ENCODE measurements at places on chromosomes 11 and 22. TPM values are rescaled to one million over a fixed set of nuclear protein-coding genes. Genes with fewer than 3 reads are reported as not detected.

DNA sequence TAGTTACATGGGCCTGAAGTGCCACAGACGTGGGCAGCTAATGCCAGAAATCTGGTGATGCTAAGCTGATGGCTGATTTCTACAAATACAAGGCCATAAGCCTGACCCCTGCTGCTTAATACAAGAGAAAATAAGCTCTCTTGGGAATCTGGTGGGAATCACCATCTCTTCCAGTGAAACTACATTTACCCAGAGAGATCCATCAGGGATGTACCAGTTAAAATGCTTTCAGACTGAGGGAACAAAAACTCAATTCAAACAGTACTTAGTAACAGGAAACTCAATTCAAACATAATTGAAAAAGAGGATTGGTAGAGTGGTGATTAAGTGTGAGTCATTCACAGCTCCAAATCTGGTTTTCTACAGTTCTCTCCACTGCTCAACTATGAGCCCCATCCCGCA lies 1.7 kb upstream of the CAVIN3 start:
- DNase-seq = no peak

DNA sequence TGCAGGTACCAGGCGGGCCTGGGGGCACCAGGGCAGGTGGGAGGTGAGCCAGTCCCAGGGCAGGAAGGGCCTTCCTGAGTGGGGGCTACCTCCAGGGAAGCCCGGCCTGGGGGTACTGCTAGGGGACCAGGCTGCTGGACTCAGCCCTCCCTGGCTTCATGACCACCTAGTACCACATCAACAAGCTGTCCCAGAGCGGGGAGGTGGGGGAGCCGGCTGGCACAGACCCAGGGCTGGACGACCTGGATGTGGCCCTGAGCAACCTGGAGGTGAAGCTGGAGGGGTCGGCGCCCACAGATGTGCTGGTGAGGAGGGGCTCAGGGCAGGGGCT lies 6.7 kb downstream of the TRPT1 start:
- DNase-seq = no peak

DNA sequence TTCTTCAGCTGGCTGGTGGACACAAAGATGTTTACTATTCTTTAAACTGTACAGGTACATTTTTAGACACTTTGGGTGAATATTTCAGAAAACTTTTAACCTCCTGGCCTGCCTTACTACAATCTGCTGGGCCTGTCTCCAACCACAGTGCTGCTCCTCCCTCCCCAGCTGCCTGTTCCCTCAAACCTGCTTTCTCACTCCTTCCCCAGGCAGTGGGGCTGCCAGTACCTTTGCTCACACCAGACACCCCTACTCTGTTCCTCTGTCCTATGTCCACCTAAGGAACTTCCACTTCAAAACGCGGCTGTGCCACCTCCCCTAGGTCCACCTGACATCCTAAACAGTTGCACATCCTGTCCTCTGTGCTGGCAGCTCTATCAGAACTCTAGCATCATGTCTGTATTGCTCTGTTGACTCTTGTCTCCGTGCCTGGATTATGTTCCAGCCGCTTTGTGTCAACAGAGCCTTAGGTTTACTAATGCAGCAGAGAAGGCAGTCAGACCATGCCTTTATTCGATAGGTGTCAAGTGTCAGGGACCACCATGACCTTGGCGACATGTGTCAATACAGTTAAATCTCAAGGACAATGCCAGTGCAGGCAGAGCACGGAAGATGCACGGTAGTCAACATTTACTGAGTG lies 13.4 kb downstream of the ZP1 start:
- DNase-seq = no peak

- no peak for DNase-seq
Measured at GRCh38 chr11:126328001-126328390, 24.1 kb downstream of the DCPS start.

GRCh38 chr11:8047382-8047781 lies 33.6 kb upstream of the TUB start:
- DNase-seq = no peak

- peak; percentile 29 for DNase-seq
Measured at GRCh38 chr22:44448271-44448830, 49.7 kb downstream of the RTL6 start.

DNA sequence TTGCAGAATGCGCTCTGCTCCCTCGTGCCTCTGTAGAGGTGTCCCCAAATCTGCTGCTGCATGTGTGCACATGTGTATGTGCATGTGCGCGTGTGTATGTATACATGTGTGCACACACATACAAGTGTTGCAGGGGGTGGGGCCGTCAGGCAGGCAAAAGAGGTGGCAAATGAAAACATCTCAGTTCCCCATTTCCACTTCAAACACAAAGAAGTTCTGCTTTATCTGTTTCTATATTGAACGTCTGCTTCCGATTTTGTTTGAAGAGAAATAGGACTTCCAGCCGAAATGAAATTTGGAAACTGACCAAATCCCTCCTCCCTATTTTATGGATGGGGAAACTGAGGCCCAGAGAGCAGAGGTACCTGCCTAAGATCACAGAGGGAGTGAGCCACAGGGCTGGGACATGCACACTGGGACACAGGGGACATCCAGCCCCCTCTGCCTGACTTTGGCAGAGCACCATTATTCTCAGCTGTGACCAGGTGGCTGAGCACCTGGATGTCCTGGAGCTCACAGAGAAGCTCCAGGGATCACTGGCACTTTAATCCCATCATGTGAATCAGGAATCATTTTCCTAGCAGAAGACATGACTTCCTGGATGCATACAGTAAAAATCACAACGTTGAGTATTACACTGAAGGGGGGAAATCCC lies 41.2 kb upstream of the ALX4 start:
- DNase-seq = no peak

DNA sequence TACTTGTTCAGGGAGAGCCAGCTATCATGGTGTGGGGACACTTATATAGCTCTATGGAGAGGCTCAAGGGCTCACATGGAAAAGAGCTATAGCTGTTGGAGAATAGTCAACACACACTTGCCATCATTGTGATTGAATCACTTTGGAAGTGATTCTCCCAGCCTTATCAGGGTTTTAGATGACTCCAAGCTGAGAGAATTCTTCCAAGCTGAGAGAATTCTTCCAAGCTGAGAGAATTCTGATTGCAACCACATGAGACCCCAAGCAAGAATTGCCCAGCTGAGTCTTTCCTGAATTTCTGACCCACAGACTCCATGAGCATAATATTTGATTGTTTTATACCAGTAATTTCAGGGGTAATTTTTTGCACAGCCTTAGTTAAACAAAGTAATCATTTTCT lies 1318.3 kb upstream of the RAG2 start:
- DNase-seq = no peak

GRCh38 chr11:116053548-116053919 lies 549.3 kb upstream of the CADM1 start:
- no peak for DNase-seq

DNA sequence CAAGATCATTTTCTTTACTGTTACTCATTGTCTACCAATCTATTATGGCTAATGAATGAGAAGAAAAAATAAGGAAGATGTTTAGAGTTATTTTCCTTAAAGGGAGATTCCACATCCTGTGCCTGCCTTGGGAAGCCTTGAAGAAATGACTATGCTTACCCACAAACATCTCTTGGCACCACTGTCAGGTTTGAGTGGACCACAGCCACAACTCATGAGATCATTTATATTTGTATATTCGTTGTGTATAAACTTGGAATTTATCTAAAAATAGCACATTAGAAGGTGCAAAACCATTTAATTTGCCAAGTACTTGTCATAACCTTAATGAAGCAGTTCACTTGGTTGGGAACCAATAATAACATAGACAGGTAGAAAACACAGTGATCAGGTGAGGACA lies 740.8 kb downstream of the DLG2 start:
- no peak for DNase-seq

- no peak for DNase-seq
Measured at GRCh38 chr22:19645391-19645790, 68.9 kb upstream of the SEPTIN5 start.

GRCh38 chr11:102144357-102145355 lies 34.4 kb downstream of the YAP1 start:
- DNase-seq = no peak

GRCh38 chr22:39208013-39208680 lies 36.6 kb downstream of the PDGFB start:
- DNase-seq = no peak

- no peak for DNase-seq
Measured at GRCh38 chr11:30314625-30315024, 8.3 kb upstream of the ARL14EP start.

- DNase-seq = no peak
Measured at GRCh38 chr11:11946180-11946579, 62.2 kb downstream of the DKK3 start.

DNA sequence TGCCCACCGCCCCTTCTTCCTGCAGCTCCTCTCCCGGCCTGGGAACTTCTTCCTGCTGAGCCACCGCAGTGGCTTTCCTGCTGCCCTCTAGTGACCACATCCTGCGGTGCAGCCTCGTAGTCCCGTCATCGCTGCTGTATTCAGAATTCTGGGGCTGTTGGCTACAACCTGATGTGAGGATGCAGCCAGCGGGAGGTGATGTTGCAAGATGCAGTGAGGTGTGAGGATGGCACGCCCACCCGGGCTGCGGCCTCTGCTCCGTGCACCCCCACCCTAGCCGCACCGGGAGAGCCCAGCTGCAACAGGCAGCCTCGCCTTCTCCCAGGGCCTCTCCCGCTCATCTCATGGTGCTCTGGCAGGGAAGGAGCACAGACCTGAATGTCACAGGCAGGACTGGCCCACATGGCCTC lies 10.1 kb downstream of the CHST1 start:
- peak; percentile 77 for DNase-seq

DNA sequence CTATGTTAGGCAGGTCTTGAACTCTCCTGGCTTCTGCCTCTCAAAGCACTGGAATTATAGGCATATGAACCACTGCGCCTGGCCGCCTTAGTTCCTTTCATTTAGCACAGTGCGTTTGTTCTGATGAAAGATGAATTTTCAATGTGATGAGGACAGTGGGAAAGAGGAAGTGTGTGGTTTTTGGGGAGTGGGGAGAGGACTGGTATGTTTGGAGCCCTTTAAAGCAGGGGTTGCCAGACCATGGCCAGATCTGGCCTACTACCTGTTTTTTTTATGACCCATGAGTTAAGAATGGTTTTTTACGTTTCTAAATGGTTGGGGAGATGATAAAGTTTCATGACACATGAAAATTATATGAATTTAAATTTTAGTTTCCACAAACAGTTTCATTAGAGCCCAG lies 12.5 kb downstream of the ATXN10 start:
- no peak for DNase-seq

- no peak for DNase-seq
Measured at GRCh38 chr22:33983558-33983957, 63.3 kb upstream of the LARGE1 start.

DNA sequence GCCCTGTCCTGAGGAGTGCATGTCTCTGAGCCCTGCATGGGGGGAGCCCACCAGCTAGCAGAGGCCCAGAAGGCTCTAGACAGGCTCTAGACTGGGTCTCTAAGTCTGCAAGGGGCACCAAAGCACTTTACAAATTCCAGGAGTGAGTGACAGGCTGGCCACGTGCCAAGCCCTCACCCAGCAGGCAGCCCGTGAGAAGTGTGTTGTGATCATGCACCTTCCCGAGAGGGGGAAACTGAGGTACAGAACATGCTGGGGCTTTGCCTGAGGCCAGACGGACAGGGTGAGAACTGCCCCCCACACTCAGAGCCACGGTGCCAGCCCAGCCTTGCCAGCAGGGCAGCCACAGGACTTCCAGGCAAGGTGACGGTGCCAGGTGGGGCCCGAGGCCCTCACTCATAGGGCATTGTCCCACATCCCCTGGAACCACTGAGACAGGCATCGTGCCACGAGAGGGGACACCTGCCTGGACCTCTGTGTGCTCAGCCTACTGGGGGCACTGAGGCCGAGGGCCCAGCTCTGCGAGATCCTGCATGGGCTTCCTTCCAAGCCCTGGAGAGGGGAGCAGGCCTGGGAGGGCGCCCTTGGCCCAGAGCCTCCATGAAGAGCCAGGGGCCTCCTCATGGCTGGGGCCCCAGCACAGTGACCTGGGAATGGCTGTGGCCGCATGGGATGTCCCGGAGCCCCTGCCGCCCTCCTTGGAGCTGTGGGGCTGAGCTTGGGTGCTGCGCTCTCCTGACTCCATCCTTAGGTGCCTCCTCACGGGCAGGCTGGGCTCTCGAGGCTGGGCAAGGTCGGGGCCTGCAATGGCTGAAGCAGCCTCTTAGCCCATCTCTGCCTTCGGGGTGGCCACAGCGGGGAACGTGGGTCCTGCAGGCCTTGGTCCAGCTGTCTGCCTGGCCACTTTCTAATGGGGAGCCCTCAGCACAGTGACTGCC lies 121.5 kb downstream of the KCNQ1OT1 start:
- no peak for DNase-seq

GRCh38 chr11:12206529-12206928 lies 96.1 kb downstream of the MICAL2 start:
- no peak for DNase-seq

DNA sequence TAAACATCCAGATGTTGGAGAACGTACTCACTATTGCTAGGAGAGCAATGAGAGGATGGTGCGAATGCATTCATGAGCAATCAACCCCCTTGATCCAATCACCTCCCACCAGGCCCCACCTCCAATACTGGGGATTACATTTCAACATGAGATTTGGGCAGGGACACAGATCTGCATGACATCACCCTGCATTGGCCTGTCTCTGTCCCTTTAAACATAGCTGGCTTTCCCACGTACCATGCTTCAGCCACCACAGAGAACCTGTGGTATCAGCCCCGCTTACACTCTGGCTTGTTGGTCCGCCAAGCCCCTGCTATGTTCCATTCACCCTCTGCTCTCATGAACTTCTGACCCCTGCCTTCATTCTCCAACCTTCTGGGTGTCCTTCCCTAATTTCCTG lies 157.5 kb upstream of the E2F8 start:
- DNase-seq = no peak

DNA sequence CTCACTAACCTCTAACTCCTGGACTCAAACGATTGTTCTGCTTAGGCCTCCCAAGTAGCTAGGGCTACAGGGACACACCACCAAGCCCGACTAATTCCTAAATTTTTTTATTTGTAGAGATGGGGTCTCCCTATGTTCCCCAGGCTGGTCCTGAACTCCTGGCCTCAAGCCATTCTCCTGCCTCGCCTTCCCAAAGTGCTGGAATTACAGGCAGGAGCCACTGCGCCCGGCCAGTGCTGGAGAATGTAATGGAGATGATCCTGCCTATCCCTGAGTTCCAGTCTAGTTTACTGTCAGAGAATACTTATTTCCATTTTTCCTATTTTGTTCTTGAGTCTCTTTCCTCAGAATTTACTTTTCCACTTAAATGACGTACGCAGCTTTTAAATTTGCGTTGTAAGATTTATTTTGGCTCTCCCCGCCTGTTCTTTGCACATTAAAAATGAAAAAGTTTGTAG lies at the start of gene CHEK1:
Gene CHEK1 (plus strand): TSS at position 408 of the 458 bp plus-strand sequence. CDS start 1,606 bp downstream, outside the sequence.
- no peak for DNase-seq

CALCA gene
- total RNA-seq = not detected

FXYD6 gene
- 107 TPM for total RNA-seq

SCGB1A1 gene
- not detected for total RNA-seq

APBB1 gene
- total RNA-seq = 266 TPM

KRTAP5-4 gene
- total RNA-seq = not detected

TIMM10B gene
- total RNA-seq = 26.7 TPM

FAM111B gene
- 3.9 TPM for total RNA-seq

CRYBA4 gene
- not detected for total RNA-seq

KCNJ5 gene
- total RNA-seq = 1.6 TPM

USP2 gene
- 1.6 TPM for total RNA-seq

CHRNA10 gene
- total RNA-seq = not detected

HPS4 gene
- 35.1 TPM for total RNA-seq

OR51E1 gene
- 0.16 TPM for total RNA-seq

MCAT gene
- total RNA-seq = 15.1 TPM
